ENCODE measurements at places on chromosomes 1 and 21.

DNA sequence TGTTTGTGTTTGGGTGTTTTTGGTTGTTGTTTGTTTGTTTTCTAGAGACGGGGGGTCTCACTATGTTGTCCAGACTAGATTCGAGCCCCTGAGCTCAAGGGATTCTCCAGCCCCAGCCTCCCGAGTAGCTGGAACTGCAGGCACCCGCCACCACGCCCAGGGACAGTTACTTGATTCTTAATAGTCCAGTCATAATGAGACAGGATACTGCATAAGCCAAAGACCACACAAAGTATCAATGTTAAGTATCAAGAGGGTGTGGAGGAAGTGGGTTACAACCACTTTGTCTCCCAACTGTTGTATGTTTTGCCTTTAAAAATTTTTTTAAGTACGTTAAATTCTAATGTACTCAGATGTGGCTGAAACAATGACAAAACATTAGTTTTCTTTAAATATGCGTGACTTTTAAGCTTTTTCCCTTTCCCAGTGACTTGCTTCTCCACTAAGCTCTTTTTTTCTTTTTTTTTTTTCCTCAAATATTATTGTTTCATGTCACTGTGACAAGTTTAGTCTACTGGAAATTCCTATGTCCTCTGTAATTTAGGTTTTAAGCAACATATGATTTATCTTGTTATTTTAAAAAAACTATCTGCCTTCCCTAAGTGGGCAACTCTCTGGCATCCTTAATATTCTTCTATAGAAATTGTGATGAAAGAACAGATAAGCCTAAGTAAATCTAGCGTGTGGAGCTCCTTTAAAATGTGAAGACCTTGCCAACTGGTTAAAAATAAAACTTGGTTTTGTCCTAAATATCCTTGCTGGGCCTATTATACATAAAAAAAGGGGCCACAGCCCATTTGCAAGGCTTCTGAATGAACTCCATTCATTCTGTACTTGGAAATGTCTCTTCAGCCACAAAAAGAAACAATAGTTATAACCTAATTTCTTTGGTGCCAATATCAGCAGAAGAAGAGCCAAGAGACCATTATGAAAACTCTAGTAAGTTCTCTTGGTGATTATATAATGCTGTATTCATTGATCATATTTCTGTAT, 56.2 kb upstream of the DPH5 start:
- no peak for DNase-seq

GRCh38 chr1:19010995-19011844, 54.7 kb upstream of the IFFO2 start:
- DNase-seq = peak; percentile 99

DNA sequence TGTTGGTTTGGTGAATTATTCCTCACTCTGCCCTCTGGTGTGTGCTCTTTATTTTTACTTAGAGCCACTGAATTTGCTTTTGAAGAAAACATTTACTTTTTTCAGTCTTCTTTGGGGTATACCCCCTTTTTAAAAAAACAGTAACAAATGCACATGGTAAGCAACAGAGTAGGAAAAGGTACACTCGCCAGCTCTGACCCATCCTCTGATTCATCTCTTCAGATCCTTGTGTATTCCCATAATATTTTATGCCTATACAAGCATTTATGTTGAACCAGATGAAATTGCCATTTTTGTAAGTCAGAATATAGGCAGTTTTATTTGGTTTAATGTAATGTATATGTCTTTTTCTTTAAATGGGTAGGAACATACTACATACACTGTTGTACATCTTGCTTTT, 28.3 kb downstream of the TTC3 start:
- peak; percentile 9 for DNase-seq

DNA sequence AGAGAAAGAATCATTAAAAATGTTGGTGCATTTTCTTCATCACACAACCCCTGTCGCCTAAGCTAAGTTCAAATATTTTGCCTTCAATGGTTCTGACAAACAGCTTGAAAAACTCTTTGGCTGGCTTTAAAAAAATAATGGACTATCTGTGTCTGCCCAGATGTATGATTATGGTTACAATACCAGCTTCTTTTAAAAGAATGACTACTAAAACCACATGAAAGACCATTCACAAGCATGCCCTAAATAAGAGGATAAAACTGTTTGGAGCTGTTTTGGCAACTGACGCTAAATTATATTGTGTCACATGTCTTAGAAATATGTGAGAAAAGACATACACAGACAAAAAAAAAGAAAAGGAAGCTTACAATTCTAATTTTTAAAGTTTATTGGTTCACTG, 23.7 kb upstream of the PLPPR4 start:
- no peak for DNase-seq

GRCh38 chr1:190478149-190479049, 735 bp upstream of the BRINP3 start:
- peak; percentile 49 for DNase-seq

DNA sequence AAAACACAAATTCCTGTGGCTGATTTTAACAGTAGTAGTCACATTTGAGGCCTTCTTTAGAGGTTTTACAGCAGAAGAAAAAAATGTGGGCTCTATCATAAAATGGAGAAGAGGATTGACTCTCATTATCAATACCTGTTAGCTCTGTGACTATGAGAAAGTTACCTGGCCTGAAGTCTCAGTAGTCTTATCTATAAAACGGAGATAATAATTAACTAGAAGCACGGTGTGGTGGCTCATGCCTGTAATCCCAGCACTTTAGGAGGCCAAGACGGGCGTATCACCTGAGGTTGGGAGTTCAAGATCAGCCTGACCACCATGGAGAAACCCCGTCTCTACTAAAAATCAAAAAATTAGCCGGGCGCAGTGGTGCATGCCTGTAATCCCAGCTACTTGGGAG, 90.4 kb upstream of the PLPPR4 start:
- no peak for DNase-seq

GRCh38 chr1:169031566-169032224, 74.8 kb upstream of the ATP1B1 start:
- DNase-seq = no peak

GRCh38 chr1:66335859-66336640, 197.9 kb upstream of the SGIP1 start:
- no peak for DNase-seq

- DNase-seq = no peak
These were observed 2.8 kb downstream of the ABCG1 start for GRCh38 chr21:42221581-42222345.

DNA sequence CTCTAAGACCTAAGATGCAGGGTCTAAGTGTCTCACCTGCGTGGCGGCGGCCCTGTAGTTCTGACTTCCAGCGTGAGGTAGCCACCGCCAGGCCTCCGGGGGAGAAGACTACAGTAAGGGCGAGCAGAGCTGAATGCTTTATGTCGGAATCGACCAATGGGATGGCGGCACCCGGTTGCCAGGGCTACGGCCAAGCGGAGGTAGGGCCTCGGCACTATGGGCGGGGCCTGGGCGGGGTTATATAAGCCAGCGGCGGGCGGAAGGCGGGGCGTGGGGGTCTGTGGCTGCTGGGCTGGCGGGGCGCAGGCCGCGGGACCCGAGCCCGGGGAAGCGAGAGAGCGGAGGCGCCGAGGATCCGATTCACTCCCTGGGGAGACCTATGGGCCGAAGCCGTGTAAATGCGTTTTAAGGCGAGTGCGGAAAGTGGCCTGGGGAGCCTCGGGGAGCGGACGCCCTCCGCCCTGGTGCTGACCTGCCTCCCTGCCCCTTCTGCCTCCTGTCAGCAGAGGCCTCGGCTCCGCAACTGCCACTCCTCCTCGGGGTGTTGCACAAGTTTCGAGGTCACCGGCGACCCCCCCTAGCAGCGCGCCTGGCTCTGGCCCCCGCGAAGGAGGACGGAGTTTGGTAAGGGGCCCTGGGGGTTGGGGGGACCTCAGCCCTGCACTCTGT, at the start of gene AZIN2:
TSS of gene AZIN2 (plus strand) at position 269 of the 669 bp plus-strand sequence. CDS start 1,097 bp downstream, outside the sequence.
- DNase-seq = peak; percentile 94

GRCh38 chr1:153869486-153869885, 53.3 kb downstream of the GATAD2B start:
- no peak for DNase-seq

DNA sequence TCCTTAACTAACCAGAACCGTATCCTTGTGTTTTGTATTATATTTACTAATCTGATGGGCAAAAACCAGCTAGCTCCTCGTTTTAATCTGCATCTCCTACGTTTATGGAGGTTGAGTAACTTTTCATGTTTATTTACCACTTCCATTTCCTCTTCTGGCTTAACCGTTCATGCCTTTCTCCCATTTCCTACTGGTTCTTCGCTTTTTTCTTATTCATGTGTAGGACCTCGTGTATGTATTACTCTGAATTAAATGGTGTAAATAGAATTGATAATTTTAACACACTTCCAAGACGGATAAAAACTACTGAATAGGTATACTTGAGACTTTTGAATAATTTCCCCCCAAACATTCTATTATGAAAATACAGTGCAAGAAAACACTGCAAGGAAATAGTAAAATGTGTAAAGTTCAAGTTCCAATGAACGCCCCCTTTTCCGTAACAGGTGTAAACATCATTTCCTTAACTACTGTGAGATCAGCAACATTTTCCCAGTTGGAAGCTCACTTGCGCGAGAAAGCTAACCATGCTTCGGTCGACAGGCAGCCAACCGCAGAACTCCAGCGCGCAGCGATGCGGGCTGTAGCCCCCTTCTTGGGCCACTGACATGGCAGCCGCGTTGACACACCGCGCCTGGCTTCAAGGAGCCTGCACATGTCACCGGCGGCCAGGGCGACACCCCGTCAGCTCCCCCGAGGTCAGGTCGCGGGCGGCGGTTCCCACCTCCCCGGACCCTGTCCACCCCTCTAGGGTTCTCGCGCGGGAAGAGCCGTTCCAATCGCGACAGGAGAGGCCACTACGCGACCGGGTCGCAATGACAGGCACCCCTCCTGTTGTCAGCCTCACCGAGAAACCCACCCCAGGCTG, 816 bp downstream of the EDEM3 start:
- DNase-seq = peak; percentile 42

DNA sequence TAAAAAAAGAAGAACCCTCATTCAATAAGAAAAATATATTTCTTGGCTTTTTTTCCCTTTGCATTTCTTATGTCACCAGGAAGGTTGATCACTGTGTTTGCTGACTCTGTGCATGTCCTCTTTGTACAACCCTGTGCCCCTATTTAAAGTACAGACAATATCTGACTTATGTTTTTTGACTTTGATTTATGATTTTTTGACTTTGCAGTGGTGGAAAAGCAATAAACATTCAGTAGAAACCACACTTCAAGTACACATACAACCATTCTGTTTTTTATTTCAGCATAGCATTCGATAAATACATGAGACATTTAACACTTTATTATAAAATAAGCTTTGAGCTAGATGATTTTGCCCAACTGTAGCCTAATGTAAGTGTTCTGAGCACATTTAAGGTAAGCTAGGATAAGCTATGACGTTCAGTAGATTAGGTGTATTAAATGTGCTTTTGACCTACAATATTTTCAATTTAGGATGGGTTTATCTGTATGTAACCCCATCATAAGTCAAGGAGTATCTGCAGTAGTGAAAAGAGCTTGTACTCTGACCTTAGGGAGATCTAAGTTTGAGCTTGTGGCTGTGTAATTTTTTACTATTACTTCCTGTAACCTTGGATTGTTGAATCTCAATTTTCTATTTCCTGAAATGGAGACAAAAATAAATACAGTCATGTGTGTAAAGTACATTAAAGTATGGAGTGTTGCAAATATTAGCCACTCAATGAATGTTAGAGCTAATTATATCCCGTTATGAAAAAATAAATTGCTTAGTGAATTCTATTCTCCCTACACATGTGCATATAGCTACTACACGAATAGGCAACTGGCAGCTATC, 1.2 kb downstream of the RNASEL start:
- no peak for DNase-seq

- DNase-seq = peak; percentile 63
These were observed 41.0 kb upstream of the DR1 start for GRCh38 chr1:93304716-93305138.

DNA sequence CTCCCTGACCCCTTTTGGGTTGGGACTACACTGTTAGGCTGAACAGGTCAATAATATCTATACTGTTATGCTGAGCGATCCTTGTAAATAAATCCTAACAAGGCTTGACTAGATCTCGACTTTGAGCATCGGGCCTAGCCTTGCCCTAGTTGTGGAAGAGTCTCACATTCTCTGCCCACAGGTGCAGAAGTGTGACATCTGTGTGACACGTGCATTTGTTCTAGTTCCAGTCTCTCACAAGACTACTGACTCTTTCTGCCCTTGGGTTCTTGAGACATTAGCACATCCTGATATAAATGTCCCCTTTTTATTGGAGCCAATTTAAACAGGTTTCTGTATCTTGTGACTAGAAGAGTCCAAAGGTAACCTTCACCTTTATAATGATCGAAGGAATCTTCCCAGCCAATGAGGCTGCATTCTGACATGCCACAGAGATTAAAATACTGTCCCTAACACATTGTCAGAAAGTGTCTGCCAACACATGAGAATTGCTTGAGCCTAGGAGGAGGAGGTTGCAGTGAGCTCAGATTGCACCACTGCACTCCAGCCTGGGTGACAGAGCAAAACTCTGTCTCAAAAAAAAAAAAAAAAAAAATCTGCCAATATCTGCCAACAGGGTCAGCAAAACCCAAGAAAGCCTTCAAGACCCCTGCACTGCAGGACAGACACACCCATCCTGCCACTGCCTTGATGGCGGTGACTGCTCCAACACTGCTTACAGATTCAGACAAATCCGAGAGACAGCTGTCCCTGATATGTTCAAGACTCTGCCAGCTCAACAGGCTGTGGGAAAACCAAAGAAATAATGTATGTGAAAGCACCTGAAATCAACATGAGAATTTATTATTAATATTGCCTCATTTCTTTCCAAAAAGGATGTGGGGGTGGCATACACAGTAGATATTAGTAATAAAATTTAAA, 56.5 kb upstream of the PSEN2 start:
- no peak for DNase-seq

- DNase-seq = no peak
These were observed 373.8 kb downstream of the TGFB2 start for GRCh38 chr1:218718977-218719376.

- DNase-seq = peak; percentile 79
These were observed 68.1 kb upstream of the AK4 start for GRCh38 chr1:65079941-65080340.

- no peak for DNase-seq
These were observed 241.8 kb downstream of the TRABD2B start for GRCh38 chr1:47755101-47755990.

GRCh38 chr1:184811439-184812111, 56.9 kb upstream of the EDEM3 start:
- DNase-seq = no peak

- DNase-seq = no peak
These were observed 16.6 kb upstream of the DUSP10 start for GRCh38 chr1:221758455-221758854.
